Small intestine (tissue), 16 donors: ENCODE measurements at places on chromosomes 5 and 9.

DNA sequence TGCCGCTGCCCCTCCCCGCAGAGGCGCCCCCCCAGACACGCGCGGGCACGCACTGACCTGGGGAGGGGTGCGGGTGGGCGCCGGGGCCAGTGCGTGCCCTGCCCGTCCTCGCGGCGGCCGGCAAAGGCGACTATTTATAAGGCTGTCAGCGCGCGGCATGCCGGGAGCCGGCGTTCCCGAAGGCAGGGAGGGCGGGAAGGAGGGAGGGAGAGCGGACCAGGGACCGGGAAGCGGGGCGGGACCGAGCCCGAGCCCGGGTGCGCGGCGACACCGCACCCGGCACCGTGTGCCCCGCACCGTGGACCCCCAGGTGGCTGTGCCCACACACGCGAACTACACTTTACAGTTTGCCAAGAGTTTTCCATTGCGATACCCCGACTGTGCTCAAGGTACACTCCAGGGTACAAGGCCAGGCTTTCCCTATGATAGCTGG is at the start of gene AK1:
Gene AK1, minus strand, starts transcription at position 110 of the 433 bp plus-strand sequence. CDS start 3,058 bp downstream, outside the sequence.
- DNase-seq: peak; percentile 74

GRCh38 chr9:122164286-122164685 is 4.6 kb downstream of the MORN5 start:
- no peak for DNase-seq

DNA sequence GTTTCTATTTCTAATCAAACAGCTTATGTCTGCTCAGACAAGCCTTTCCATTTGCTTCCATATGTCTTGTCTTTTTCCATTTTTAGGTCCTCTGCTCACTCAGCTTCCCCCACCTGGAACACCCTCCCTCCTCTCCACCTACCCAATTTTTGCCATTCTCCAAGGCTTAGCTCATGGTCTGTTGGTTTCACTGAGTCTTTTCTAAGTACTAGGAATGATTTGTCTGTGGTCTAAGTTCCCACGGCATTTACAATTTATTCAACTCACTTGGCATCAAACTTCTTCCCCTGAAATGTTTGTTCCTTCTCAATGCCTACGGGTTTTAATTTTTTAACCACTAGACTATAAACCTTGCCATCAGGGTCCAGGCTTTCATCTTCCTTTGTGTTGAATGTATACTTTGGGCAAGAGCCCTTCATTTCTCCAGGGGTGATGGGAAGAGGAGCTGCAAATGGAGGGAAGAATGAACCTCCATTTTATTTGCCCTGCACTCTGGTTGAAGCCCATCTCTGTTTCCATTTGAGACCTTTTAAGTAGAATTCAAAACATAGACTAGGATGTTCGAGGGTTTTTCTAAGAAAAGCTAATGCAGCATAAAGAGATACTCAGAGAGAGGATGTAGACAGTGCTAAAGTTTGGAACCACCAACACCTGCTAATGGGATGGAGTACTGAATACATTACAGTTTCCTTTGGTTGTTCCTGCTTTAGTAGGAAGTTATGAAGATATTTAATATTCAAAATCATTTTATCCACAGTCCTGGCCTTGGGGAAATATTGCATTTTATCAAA is 104.0 kb downstream of the PTTG1 start:
- no peak for DNase-seq

DNA sequence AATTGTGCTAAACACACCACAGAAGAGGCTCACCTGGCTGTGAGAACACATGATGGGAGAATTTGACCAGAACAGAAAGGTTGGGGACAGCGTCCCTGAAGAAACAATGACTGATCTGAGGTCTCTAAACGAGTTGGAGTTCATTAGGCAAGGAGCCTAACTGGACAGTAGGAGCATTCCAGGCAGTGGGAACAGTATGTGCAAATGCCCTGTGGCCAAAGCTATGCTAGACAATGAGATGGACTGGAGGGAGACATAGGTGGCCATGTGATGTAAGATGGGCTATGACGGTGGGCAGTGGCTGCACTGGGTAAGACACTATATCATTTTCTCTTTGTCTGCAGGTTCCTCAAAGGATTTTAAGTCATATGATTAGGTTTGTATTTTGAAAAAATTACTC is 95.1 kb upstream of the ARAP3 start:
- no peak for DNase-seq

DNA sequence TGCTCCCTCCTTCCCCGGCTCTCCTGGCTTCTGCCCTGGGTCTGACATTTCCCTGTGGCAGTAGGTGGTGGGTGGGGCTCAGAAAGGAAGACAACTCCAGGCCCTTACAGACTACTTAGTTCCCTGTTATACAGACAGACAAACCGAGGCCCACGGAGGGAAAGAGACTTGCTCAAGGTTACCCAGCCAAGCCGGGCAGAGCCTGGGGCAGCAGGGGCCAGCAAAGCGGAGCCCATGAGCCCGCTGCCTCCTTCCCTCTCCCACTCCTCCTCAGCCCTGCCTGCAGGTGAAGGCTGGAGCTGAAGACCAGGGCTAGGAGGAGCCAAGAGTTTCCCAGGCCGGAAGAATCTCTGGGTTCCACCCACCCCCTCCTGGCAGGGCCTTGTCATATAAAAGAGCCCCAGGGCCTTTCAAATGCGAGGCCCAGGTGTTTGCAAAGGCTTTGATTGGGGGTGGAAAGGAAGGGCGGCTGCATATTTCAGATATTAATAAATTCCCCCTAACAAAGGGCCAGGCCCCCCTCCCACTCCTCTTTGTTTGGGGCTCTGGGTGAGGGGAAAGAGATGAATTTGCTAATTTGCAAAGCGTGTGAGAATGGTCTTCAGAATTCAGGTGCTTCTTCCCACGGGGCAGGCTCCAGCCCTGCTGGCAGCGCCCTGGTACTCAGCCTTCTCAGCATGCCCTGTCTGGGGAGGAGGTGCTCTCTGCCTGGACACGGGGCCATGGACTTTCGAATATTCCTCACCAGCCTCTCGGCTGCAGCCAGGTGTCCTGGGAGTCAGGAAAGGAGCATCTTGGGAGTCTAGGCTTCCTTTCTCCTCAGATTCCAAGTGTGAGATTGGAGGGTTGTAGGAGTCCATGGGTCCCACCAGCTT is 21.5 kb downstream of the SLC6A7 start:
- peak; percentile 72 for DNase-seq
